SW 1271 (cell line): ENCODE measurements at places on chromosomes 1 and 21.

GRCh38 chr21:43885721-43886120, 20.7 kb downstream of the AGPAT3 start:
- DNase-seq: no peak

DNA sequence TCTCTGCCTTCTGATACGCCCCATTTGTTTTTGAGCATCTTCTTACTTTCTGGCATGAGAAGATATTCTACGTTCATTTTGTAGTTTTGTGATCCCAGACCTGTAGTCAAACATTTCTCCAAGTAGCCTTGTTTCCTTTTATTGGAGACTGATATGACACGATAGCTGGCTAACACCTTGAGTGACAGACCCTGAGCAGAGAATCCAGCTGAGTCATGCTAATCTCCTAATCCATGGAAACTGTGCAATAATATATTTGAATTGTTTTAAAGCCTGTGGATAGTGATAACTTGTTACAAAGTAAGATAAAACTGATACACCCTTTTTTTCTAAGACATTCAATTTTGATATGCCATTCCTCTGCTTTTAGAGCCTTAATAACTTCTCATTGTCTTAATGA, 1.2 kb upstream of the IFI44L start:
- DNase-seq: no peak

- no peak for DNase-seq
Observed at GRCh38 chr1:20190256-20191160, 4.2 kb upstream of the PLA2G2C start.

DNA sequence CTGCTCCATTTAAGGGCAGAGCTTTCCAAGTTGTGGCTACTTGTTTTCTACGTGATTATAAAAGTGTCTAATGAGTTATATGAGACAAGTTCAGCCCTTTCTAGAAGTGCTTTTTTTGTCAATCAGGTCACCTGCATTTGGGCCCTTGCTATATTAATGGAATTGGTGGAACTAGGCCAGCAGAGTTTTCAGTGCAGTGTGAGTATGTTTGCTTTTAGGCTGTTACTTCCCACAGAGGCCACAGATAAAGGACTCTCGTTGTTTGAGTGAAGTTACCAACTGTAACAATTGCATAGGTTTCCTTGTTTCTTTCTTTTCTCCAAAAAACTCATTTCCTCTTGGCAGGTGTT, 10.9 kb downstream of the SMAP2 start:
- no peak for DNase-seq

GRCh38 chr21:36113647-36114428, 21.0 kb upstream of the CBR3 start:
- DNase-seq: no peak

- DNase-seq: no peak
Observed at GRCh38 chr21:45531393-45532215, 10.6 kb downstream of the SLC19A1 start.

DNA sequence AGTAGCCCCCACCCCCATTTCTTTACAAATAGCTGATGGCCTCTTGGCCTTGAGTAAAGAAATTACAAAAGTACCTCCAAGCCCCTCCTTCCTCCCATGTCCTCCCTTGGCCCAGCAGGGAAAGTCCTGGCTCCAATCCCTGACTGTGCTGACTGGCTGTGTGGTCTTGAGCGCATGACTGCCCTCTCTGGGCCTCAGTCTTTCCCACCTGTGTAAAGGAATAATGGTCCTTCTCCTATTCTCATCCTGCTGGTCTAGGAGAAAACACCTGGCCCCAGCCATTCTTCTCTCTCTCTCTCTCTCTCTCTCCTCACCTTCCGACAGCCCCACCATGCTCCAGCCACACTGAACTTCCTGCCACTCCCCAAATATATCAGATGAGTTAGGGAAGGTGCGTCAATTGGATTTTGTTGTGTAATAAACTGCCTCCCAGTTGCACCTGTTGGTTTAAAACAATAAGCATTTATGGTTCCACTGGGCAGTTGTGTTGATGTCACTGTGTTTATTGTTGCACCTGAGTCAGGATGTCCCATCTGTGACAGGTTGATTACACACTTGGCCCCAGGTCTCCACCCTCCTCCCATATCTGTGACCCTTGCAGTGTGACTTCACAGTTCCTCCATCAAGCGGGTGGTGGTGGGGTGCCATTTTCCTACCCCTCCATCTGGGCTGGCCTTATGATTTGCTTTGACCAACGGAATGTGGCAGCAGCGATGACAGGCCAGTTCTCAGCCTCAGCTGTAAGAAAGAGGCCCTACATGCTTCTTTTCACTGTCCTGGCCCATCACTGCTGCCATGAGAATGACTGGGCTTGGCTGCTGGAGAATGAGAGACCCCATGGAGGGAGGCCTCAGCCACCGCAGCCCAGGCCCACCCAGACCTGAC, 22.3 kb upstream of the LRP8 start:
- no peak for DNase-seq

- no peak for DNase-seq
Observed at GRCh38 chr1:24905355-24905978, 24.6 kb downstream of the RUNX3 start.

DNA sequence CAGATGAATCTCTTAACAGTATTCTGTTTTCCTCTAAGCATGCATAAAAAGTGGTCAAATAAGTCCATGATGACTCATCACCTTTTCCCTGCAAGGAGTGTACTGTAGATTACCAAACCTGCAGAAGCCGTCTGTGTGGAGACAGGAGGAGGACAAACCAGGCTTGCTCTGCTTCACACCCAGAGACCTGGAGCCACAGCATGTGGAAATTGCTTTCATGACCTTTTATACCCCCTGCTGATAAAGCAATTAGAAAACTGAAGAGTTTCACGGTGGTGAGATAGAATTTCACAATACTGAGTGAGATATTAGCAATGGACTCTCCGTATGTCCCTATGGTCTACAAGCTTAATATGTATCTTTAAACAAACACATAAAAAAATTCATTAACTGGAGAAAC, 9.4 kb downstream of the CORT start:
- no peak for DNase-seq

GRCh38 chr1:156095906-156096508, 13.7 kb upstream of the MEX3A start:
- no peak for DNase-seq

DNA sequence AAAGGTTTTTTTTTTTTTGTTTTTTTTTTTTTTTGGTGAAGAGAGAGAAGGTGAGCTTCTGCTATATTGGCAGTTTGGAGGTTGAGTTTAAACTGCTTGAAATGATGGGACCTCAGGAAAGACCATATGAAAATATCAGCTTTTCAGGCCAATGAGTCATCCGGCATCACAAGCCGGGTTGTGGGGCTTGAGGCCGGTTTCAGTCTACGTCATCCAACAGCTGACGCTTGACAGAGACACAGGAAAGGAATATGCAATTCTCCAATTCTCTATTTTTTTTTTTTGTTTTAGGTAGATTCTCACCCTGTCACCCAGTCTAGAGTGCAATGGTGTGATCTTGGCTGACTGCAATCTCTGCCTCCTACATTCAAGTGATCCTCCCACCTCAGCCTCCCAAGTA, 52.4 kb downstream of the KCNJ6 start:
- DNase-seq: no peak

DNA sequence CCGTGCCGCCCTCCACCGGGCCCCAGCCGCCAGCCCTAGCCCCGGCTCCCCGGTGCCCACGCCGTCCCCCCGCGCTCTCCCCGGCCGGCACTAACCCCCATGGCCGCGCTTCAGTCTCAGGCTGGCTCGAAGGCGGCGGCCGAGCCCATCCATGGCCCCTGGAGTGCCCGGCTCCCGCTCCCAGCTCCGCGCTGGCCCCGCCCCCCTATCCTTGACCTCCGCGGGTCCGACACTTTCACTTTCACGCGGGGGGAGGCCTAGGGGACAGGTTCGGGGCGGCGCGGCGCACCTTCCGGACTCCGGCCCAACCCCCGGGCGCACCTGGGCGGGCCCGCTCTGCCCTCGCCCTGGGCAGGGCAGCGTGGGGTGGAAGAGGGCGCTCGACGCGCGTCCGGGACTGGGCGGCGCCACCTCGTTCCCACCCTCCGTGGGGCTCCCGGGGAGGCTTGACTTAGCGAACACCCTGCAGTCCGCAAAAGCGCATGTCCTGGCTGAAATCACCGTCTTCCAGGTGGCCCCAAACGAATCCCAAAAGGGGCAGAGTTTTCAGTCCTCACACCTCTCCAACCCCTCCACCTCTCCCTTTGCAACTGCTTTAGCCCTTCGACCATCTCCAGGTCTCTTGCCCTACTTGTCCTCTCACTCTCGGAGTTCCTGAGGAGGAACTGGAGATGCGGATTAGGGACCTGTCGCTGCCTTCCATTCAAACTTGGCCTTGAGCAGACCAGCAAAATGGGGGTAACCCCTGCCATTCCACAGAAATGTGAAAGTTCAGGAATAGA, 3.9 kb upstream of the DENND2D start:
- no peak for DNase-seq

DNA sequence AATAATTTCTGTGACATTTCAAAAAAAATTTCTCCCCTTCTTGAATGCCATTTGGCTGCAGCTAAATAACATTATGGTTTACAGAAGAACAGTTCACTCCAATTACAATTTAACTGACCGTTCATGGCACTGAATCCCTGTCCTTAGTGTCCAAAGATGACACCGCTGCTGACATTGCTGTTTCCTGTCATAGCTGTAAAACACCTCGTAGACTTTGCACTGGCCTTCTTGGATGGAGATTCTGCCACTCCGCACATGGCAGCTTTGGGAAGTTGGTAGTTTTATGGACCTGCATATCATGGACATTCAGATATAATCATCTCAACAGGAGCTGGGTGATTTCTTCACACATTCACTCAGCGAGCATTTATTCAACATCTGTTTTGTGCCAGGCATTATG, 5.0 kb downstream of the ARMH1 start:
- DNase-seq: no peak

DNA sequence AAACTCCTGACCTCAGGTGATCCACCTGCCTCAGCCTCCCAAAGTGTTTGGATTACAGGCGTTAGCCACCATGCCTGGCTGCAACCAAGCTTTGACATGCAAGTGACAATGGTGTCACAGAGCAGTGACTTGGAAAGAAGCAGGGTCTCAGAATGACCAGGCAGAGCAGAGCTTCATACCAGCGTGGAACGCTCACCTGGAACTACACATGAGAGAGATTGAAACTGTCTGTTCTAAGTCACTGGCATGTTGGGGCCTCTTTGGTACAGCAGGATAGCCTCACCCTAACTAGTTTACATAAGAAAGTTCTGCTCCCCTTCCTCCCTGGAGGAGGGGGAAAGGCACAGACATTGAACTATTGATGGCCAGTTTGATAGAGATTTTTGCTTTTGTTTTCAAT, 47.5 kb upstream of the ITPKB start:
- no peak for DNase-seq

- no peak for DNase-seq
Observed at GRCh38 chr1:174637487-174637886, 189.7 kb downstream of the GPR52 start.

GRCh38 chr1:26321315-26322041, 3.7 kb downstream of the CD52 start:
- peak; percentile 61 for DNase-seq

DNA sequence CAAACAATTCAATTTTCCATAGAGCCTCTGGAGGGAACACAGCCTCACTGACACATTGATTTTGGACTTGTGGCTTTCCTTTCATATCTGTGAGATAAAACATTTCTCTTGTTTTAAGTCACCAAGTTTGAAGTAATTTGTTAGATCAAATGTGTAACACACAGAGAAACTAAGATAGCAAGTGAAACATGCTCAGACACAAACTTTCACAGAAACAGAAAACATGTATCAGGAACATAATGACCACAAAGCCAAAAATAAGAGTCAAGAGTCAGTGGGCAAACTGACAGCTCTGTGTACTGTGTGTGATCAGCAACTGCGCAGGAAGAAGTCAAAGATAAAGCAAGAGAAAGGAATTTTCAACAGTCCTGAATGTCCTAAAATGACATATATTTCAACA, 1237.5 kb downstream of the AMY1C start:
- no peak for DNase-seq

DNA sequence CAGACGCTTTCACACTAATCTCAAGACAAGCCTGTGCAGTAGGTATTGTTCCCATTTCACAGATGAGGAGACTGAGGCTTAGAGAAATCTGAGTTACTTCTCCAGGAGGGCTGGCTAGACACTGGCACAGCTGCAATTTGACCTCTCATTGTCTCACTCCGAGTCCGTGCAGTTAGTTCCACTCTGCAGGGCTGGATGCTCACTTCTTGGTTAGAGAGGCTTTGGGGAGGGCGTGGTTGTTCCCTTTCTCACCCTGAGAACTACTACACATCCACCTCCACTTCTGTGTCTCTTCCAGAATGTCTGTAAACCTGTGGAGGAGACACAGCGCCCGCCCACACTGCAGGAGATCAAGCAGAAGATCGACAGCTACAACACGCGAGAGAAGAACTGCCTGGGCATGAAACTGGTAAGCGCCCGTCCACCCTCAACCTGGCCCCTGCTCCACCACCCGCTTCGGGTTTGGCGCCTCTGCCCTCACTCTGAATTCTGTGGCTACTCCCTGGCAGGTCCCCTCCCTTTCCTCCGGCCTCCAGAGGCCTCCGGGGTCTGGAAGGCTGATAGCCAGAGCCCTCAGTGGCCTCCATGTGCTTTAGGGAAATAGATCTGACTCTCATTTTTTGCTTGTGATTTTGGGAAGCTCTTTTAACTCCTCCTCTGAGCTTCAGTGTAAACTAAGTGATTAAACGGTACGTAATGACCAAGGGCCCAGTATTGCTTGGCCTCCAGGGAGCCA, 29.1 kb downstream of the EIF2D start:
- no peak for DNase-seq

DNA sequence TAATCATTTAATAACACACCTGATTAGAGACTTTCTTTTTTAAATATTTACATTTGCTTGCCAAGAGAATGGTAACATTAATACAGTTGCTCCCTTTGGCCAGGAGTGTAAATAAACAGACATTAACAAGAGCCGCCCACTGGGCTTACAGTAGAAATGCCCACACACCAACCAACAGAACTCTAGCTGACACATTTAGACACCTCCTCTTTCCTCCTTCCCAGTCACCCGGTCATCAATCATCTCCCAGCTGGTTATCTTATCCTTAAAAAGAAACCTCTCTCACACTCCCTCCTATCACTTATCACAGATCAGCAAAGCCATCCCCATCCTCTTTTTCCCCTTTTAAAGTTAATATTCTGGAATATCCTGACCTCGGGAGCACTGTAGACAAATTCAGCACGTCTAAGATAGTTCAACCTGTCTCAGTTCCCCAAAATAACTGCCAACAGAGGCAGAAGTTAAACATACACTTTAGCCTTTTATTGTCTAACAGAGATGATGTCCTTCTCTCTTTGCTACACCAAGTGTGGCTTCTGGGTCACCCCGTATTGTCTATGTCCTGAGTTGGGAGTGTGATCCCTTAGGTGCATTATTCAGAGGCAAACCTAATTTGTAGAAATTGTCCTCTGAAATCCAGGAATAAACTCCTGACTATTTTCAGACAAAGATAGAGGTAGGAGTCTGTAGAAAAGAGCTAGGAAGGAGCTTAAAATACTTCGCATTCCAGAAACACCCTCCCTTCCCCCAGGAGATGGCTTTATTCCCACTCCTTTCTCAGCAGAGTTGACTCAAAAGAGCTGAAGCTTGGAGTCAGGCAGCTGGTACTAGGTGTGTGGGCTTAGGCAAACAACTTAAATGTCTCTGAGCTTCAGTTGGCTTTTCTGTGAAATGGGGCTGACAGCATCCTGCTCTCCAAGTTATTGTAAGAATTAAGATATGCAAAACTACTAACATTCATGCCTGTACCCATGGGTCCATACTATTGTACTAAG, 8.8 kb downstream of the MYCL start:
- DNase-seq: peak; percentile 36
